ENCODE measurements at places on chromosomes 3 and 15.

- DNase-seq: no peak
These were observed 750.4 kb upstream of the NR2F2 start for GRCh38 chr15:95580121-95580520.

DNA sequence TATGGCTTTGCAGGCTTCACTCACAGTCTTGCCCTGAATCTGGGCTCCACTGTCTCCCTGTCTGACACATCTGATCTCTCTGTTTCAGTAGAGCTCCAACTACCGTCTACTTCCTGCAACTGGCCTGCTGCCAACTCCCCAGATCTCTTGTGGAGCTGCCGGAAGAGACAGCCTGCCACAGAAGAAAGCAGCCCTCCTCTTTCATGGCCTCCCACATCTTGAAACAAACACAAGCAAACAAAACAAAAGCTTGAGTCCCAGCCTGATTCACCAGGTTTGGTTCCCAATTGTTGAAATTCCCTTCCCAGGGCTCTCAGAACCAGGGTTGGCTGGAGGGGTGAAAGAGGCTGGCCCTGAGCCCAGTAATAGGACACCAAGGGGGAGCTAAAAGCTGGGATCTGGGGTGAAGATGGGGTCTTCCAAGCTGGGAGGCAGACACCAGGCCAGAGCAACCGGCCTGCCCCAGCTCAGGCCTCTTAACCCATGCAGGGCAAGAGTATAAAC is 55.3 kb upstream of the CA12 start:
- peak; percentile 45 for DNase-seq

GRCh38 chr3:46090161-46090591 is 62.9 kb upstream of the XCR1 start:
- DNase-seq: no peak

DNA sequence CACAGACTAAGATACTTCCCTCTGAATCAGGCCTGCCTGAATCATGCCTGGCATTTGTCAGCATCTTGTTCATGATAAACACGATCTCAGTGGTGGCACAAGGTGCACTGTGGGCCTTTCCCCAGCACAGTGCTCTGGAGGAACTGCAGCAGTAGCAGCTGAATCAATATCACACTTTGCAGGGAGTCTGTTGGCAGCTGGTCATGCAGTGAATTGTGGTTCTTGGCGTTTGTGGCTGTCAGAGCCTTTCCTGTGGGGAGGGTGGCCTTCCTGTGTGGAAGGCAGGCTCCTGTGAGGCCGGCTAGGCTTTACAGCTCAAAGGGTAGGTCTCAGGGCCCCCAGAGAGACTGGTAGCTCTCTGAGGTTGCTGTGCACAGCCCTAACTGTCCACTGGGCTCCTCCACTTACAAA is 54.4 kb upstream of the TLE3 start:
- no peak for DNase-seq

GRCh38 chr3:64625381-64625780 is 62.4 kb downstream of the ADAMTS9 start:
- no peak for DNase-seq

GRCh38 chr3:116863822-116864589 is 154.4 kb downstream of the TUSC7 start:
- DNase-seq: no peak

DNA sequence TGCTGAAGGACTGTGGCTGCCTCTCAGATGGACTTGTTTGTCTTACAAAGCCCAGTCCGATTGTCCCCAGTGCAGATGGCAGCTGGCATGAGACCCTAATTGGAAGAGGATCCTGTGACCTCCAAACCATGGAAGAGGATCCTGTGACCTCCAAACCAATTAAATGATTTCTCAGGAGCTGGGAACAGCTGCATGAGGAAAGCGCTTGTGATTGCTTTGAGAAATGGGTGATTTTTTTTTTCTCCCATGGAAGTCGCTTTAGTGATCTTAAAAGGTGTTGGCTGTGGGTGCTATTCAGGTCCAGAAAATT is 68.4 kb upstream of the LARS2 start:
- DNase-seq: no peak

GRCh38 chr15:88513195-88513594 is 33.3 kb downstream of the DET1 start:
- no peak for DNase-seq

DNA sequence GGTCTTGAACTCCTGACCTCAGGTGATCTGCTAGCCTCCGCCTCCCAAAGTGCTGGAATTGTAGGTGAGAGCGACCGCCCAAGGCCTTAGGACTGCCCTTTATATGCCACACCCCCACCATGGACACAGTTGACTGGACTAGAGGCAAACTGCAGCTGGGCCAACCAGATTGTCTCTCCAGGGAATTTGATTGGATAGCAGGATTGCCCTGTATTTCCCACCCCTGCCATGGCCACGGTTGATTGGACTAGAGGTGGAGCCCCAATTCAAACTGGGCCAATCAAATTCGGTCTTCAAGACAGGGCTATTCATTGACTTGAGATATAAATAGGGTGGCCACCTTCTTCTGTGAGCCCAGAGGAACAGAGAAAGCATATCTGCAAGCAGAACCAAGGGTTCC is 6.9 kb upstream of the CLPX start:
- DNase-seq: no peak

DNA sequence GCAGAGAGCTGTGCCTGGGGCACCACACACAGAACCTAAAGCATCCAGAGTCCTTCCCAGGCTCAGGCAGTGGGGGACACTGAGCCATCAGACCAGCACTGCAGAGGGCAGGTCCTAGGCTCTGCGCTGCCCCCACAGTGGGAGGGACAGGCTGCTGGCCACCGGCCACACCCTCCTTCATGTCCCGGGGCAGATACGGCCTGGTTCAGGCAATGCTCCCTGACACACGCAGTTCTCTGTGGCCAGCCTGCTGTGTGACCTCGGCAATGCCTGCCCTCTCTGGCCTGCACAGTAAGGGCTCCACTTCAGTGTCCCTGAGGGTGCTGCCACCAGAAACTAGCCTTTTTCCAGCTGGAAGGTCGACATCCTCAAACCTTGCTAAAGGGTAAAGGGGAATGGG is 12.4 kb downstream of the LINGO1 start:
- DNase-seq: no peak

DNA sequence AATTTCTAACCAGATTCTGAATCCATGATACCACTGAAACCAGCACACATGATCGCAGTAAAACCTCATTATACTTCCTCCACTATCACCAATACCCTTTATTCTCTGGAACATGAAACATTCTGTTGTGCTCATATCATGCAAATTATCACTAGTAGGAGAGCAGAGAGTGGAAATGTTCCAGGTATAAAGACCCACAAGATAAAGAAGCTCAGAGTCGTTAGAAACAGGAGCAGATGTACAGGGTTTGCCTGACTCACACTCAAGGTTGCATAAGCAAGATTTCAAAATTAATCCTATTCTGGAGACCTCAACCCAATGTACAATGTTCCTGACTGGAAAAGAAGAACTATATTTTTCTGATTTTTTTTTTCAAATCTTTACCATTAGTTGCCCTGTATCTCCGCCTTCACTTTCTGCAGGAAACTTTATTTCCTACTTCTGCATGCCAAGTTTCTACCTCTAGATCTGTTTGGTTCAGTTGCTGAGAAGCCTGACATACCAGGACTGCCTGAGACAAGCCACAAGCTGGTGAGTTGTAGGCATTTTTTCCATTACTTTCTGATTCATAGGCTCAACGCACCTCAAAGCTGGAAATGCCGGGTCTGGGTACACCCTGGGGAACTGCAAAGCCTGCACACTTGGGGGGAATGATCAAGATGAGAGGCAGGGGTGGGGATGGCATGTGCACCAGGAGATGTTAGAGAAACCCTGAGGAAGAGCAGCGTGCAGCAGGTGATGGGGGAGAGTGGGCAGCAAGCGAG is at the start of gene CCR2:
CCR2 (plus strand) TSS at position 465 of the 764 bp plus-strand sequence. CDS start 3,417 bp downstream, outside the sequence.
- no peak for DNase-seq

DNA sequence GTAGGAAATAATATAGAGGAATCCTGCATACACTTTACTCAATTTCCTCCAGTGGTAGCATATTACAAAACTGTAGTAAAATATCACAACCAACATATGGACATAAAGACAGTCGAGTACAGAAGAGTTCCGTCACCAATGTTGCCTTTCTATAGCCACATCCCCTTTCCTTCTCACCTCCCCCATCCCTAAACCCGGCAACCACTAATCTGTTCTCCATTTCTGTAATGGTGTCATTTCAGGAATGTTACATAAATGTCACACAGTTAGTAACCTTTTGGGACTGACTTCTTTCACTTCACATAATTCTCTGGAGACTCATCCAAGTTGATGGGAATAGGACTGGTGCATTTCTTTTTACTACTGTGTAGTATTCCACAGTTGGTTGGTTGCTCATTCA is 41.4 kb upstream of the ATG7 start:
- no peak for DNase-seq

GRCh38 chr3:9247941-9248521 is 1.4 kb downstream of the SRGAP3 start:
- no peak for DNase-seq

- no peak for DNase-seq
These were observed 13.6 kb upstream of the TATDN2 start for GRCh38 chr3:10234526-10235230.

Data from activated T-cell treated with anti-CD3 and anti-CD28 coated beads for 4 hours (primary cell).